NCI-H1417 (cell line): ENCODE measurements at places on chromosomes 6 and 20.
A peak's percentile ranks its signal among the peaks of the same experiment; 100 is the strongest.

DNA sequence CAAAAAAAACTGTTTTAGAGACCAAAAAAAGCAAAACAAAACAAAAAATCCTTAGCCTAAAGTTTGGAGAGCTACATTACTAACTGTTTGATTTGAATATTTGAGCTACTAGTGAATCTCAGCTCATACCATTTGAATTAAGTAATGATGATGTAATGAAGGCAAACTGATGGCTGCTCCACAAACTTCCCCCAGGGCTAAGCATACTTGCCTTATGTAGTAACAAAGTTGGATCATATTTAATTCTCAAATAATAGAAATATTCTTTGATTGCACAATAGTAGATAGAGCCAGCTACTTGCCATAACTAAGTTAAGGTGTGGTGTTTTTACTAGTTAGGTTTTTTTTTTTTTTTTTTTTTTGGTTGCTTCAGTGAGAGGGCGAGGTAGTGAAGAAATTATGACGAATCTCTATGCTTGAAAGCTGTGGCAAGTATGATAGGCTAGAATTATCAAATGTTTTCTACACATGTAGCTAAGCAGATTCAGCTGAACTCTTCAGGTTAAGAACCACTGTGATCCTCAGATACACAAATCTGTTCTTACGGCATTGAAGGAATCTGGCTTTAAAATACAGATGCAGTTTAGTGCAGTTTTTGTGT lies 2.9 kb downstream of the RAB32 start:
- no peak for DNase-seq

GRCh38 chr6:130365166-130366106 lies at the start of gene TMEM200A:
TSS of gene TMEM200A (plus strand) at chr6:130366017. CDS start at chr6:130440423, 74,406 bp downstream.
- DNase-seq: peak; percentile 42

GRCh38 chr6:157497579-157497978 lies 116.6 kb downstream of the ZDHHC14 start:
- DNase-seq: no peak

DNA sequence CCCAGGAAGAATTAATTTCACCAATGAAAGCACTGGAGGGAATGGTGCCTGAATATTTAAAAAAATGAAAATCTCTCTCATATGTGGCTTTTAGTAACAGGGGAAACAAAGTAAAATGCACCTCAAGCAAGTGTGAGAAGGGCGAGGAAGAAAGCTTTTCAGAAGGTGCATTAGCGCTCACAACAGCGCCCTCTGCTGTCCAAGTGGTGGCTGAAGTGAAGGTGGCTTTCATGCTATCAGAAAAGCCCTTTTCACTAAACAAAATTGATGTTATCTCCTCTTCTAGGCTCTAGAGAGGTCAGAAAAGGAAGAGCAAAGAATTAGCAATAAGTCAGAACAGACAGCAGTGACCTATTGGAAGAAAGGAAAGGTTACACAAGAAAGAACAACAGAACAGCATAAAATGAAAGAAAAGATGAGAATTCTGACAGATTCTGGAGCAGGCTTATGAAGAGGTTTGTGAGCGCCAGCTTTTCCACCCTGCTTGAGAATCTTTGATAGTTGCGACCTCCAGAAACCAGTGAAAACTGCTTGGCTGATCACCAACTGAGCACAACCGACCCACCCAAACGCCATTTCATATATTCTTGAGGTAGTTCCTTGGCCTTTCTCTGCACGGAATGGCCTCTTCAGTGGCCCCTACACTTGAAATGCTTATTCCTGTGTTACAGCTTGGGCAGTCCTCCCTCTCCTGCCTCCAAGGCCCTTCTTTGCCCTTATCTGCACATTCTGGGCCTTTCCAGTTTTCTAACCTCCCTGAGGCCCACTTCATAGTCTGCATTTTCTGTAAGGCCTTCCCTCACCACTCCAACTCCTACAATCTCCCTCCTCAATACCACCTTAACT lies 45.3 kb downstream of the SMLR1 start:
- peak; percentile 2 for DNase-seq

GRCh38 chr20:47854687-47855212 lies 69.5 kb upstream of the SULF2 start:
- DNase-seq: peak; percentile 64

DNA sequence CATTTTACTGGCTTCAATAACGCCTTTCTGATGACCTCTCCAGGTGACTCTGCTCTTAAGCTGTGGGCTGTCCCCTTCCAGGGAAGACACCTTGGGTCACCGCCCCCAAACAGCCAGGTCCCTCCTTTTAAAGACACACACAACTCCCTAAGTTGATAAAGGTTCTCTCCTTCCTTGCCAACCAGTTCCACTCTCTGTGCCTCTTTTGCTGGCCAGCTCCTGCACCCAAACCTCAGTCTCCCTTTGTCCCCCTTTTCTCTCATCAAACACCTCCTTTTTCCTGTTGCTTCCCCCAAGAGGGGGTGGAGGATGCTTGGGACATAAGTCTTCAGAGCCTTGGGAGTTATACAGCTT lies 1.0 kb downstream of the NCOA6 start:
- peak; percentile 83 for DNase-seq

DNA sequence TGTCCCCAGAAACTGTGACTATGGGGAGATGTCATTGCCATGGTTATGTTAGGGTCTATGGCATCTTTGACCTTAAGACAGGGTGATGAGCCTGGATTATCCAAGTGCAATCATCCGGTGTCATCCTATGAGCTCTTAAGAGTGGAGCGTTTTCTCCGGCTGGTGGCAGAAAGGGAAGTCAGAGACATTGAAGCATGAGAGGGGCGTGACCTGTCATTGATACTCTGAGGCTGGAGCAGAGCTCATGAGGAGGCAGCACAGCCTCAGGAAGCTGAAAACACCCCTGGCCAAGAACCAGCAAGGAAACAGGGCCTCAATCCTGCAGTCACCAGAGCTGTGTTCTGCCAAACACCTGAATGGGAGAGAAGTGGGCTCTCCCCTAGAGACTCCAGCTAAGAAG lies 59.6 kb downstream of the ANKRD60 start:
- no peak for DNase-seq

GRCh38 chr6:170053966-170054661 lies 236.8 kb downstream of the DLL1 start:
- DNase-seq: no peak

DNA sequence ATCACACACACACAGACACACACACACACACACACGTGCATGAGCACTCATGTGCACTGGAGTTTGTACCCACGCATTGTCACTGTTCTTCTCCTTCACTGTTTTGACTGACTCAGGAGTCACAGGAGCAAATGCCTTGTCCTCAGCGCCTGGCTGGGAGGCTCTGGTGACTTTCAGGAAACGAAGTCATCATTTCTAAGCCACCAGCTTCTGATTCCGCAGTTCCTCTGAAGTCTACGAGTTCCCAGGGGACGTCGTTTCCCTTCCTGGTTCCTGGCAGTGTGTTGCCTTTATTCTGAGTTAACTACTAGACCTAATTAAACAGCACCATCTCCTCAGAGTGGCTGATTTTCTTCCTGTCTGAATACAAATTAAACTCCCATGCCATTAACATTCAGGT lies 82.2 kb upstream of the PMEPA1 start:
- no peak for DNase-seq
